ENCODE measurements at places on chromosomes 11 and 22.

DNA sequence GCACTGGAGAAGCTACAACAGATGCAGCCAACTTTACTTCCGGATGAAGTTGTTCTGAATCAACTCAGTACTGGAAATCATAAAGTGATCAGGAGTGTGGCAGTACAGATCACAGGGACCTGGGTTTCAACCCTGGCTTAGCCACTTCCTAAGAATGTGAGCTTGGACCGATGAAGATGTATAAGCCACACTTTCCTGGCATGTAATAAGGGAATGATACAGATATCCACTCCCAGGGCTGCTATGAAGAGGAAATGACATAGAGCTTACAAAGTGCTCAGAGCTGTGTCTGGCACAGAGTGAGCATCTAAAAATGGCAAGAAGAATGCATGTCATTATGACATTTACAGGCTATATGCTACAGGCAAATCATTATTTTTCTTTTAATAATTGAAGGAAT, 378.7 kb downstream of the NTM start:
- DNase-seq: no peak

DNA sequence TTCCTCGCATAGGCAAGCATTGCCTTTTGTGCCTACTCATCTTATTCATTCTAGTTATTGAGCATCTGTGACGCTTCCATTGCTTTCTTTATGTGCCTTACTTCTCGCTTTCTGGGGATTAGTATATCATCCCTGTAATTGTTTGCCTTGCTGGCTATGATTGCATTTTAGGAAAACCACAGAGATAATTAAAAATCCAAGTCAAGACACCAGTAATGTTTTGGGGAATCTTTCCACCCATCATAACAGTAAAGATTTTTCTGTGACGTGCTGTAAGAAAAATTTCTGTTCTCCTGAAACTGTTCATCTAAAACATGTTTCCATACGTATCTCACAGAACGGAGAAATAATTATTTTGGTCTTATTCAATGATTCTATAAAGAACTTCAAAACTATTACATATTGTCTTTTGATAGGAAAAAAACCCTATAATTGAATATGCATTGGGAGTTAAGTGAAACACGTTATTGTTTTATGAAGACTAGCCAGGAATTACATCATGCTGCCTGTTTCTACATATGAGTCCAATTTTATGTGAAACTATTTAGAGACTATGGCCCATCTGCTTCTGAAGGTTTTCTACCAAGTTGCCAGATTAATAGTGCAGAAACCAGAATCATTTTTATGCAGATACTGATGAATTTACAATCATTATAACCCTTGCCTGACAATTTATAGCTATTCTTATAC, 133.7 kb upstream of the FIBIN start:
- no peak for DNase-seq

DNA sequence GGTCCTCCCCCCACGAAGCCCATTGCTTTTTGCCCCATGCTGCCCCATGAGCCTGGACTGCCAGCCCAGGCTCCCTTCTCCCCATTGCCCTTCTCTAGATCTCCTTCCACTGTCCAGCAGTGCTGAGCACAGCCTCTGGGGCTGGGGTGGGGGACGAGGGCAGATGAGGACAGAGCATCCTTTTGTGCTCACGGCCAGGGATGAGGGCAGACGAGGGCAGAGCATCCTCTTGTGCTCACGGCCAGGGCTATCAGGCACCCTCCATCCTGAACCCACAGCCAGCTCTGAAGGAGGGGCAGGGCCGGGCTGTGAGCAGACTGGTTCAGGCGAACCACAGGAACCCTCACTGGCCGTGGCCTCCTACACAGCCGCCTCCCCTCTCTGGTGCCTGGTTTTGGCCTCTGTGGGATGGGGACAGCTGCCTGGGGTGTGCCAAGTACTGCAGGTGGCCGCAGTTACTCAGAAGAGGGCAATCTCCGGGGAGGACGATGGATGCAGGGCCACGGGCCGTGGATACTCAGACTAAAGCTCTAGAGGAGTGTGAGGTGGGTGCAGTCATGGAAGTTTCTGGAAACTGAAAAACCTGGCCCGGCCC, 1258.8 kb downstream of the BRD1 start:
- DNase-seq: no peak

- no peak for DNase-seq
Observed at GRCh38 chr11:11312738-11313137, 40.3 kb downstream of the CSNK2A3 start.

DNA sequence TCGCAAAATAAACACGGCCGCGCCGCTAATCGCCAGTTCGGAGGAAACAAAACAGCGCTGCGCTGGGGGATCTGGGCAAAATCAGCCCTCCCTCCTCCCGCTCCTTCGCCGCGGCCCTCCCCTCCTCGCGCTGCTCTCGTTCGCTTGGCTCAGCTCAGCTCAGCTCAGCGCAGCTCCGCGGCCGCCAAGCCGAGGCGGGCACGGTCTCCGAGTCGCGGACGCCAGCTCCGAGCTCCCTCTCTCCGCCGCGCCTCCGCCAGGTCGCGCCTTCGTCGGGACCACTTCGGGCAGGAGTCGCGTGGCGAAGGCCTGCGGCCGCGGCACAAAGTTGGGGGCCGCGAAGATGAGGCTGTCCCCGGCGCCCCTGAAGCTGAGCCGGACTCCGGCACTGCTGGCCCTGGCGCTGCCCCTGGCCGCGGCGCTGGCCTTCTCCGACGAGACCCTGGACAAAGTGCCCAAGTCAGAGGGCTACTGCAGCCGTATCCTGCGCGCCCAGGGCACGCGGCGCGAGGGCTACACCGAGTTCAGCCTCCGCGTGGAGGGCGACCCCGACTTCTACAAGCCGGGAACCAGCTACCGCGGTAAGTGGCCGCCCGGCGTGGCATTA, at the start of gene SPON1:
Gene SPON1 (plus strand): TSS at position 162 of the 607 bp plus-strand sequence. CDS start 182 bp downstream, at position 344.
- DNase-seq: peak; percentile 32

GRCh38 chr11:12354750-12355545, 22.4 kb upstream of the PARVA start:
- DNase-seq: no peak
